NCI-H748 treated with DMSO at 0.1 percent for 48 hours (cell line): ENCODE measurements at places on chromosomes 7 and 10.
A peak's percentile ranks its signal among the peaks of the same experiment; 100 is the strongest.

DNA sequence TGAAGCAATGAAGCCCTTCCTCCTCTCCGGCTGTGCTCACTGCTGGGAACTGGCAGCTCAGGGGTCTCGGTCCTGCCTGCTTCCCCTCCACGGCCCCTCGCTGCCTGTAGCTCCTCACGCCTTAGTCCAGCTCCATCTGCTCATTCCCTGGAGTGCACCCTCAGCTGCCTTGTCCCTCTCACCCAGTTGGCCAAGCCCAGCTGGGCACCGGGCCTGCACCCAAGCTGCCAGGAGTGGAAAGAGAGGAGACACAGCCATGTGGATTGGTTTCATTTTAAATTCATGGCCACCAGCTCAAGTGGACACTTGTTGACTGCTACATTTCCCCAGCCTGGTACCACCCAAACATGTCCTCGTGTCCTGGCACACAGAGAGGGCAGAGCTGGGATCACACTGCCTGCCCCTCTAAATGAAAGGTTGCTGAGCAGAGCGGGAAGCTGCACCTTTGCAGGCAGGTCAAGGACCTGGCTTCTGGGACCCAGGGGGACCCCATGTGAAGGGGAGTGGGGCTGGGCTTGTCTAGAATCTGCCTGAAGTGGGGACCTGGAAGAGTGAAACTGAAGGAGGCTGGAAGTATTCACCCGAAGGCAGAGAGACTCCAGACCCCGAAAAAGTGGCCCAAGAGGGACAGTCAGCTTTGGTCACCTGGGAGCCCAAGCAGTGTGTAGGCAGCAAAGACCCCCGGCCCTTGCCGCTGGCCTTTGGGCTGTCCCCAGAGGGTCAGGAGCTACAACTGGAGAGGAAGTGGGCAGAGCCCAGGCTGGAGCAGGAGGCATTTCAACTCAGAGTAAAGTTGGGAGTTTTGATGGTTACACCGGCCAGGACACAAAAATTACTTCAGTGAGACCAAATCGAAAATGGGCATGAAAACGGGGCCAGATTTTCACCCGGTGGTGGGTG lies 15.0 kb upstream of the BNIP3 start:
- no peak for DNase-seq

GRCh38 chr7:101915000-101915399 lies 97.6 kb downstream of the CUX1 start:
- no peak for DNase-seq

DNA sequence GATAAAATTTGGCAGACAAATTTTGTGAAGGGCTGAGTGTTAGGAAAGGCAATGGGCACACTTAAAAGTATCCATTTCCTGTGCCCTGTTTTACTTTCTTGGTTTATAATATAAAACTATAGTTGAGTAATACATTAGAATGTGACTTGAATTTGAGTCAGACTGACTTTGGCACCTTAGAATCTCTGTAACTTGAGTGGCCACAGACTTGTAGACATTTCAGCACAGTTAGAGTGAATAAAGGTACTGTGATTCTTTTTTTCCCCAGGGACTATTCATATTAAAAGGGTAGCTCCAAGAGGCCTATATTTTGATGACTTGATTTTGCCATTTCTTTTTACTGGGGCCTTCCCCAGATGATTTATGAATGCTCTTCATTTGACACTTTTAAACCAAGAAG lies 22.4 kb downstream of the GBF1 start:
- DNase-seq, result no peak

DNA sequence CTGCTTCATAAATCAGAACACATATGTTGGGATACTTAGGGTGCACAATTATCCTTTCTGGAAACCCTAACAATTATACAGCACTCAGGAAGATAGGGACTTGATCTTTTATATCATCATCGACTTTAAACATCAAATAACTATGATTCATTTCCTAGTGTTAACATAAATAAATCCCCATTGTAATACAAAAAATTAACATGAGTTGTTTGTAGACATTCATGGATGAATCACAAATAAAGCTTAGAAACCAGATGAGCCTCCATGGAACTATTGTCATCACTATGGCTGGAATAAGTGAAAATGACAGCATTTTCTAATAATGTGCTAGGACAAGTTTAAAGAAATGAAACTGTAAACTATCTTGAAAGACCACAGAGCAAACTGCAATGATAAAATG lies 821.7 kb downstream of the GATA3 start:
- DNase-seq, result no peak

DNA sequence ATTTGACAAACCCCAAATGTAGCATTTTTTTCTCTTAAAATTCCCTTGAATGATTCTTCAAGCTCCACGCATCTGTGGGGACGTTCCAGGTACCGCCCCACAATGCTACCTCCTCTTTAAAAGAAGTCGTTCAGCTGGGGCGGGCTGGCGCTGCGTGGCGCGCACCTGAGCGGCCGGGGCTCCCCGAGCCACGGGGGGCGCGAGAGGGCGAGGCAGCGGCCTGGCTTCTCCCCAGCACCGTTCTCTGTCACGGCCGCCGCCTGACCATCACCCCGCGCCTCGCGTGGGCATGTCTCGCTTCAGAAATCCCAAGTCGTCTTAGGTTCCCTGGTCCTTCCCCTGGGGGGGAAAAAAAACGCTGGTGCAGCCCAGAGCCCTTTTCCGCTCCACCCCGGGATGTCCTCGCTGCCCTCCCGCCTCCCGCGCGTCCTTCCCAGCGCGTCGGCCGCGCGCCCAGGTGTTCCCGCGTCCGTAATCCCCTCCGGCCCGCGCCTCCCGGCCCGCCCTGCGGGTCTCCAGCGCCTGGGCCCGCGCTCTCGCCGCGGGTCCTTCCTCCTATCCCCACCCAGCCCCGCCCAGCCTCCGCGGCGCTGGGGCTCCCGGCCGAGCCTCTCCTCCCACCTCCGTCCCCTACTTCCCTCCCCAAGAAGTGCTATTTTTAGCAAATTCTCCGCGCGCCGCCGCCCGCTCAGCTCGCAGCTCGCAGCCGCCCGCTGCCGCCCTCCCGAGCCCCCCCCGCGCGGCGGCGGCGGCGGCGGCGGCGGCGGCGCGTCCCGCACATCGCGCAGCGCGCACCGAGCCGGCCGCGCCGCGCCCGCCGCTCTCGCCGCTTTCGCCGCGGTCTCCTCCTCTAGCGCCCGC lies 58.7 kb upstream of the PRPS1L1 start:
- DNase-seq, result peak; percentile 15

DNA sequence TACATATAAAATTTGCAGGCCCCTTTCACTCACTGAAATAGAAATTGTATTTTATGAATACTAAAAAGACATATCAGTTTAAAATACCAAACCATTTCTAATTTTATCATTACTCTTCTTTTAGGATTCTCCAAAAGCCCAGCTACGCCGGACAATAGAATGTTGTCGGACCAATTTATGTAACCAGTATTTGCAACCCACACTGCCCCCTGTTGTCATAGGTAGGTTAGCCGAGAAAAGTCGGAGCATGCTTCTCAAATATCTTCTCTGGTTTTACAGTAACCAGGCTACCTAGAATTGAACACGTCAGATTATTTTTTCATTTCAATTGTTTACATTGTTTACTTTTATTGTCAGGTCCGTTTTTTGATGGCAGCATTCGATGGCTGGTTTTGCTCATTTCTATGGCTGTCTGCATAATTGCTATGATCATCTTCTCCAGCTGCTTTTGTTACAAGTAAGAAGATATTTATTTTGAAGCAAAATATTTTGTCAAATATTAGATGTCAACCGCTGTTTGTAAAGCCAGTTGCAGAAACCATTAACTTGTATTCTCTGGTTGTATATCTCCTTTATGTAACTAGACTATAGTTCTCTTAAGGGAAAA lies 57.6 kb downstream of the MMRN2 start:
- peak; percentile 23 for DNase-seq

DNA sequence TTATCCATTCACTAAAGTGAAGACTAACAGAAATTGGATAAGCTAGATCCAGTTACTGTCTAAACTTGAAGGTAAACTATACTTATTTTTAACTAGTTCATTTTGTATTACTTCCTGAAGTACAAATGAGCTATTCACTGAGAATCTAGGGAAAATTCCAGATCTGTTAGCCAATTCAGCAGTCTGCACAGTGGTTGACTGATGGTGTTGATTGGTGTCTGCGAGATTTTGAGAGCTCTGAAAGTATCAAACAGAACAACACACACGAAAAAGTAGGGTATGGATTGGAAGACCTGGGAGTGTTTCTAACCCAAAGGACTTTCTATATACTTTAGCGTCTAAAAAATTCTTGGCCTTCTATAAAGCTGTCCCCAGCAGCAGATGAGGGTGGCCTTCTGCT lies 33.6 kb upstream of the AGR2 start:
- DNase-seq, result no peak

DNA sequence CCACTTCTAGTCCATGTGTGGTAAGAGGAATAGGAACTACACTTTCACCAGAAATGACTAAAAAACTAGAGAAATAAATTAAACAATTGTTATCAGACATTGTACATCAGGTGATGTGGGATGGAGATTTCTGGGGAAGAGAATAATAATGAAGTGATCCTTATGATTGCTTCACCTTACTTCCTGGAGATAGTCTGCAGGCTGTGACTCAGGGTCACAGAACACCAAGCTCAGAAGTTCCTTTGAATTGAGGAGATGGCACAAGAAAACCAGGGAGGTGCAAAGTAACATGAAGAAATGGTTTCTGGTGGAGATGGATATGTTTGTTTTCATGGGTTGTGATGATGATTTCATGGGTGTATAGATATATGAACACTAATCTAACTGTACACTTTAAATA lies 44.5 kb downstream of the ZWINT start:
- DNase-seq, result no peak

DNA sequence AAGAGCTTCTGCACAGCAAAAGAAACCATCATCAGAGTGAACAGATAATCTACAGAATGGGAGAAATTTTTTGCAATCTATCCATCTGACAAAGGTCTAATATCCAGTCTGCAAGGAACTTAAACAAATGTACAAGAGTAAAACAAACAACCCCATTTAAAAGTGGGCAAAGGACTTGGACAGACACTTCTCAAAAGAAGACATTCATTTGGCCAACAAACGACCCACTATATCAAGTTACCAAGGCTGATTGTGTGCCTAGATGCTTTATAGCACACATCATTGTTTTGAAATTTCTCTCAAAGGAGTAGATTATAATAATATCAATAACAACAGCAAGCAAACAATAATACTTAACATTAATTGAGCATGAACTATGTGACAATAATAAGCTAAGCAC lies 117.1 kb downstream of the TFPI2 start:
- DNase-seq, result no peak

DNA sequence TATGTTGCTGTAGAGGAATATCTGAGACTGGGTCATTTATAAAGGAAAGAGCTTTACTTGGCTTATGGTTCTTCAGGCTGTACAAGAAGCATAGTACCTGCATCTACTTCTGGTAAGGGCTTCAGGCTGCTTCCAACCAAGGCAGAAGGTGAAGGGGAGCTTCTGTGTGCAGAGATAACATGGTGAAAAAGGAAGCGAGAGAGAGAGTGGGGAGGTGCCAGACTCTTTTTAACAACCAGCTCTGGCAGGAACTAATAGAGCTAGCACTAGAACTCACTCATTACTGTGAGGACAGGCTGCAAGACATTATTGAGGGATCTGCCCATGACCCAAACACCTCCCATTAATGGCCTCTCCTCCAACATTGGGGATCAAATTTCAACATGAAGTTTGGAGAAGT lies 94.5 kb downstream of the KIF20B start:
- no peak for DNase-seq

DNA sequence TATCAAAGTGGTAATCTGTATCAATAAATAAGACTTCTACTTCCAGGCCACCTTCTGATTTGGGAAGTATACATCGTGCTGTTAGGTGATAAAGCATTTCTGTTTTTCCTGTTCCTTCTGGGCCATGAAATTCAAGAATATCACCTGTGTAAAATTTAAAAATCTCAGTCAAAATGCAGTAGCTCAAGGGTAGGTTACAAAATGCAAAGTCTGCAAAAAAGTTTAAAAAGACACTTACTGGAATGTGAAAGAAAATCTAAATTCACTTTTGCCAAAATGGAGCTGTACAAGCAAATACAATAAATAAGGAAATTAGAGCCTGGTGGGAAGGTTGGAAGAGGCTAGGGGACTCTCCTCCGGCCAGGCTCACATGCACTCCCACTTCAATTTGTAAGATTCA lies 26.7 kb downstream of the XRCC2 start:
- no peak for DNase-seq

DNA sequence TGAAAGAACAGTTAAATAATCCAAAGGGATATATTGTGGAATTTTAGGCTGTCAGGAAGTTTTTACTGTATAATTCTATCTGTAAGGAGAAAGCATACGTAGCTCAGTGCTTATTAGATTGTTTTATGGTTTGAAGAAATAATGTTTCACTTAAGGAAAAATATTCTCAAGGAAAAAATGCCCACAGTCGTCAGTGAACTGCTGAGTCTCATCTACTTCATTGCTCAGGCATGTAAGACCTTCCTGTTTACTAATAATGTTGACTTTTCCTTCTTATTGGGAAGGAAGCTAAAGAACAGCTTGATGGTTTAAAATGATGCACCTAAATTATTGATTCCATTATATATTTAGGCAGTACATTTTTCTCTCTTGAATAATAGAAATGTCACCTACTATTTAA lies 304.2 kb downstream of the SDK1 start:
- no peak for DNase-seq

DNA sequence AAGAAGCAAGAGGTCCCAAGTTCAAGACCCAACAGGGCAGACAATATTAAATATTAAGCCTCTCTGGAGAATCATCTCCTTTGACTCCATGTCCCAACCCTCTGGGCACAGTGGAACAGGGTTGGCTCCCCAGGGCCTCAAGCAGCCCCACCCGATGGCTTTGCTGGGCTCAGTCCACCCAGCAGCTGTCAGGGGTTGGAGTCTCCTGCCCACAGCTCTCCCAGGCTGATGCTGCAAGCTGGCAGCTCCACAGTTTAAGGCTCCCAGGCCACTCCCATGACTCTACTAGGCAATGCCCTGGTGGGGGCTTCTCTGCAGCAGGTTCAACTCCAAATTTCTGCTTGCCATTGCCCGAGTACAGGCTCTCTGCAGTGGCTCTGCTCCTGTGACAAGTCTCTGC lies 55.1 kb downstream of the LARP4B start:
- no peak for DNase-seq

DNA sequence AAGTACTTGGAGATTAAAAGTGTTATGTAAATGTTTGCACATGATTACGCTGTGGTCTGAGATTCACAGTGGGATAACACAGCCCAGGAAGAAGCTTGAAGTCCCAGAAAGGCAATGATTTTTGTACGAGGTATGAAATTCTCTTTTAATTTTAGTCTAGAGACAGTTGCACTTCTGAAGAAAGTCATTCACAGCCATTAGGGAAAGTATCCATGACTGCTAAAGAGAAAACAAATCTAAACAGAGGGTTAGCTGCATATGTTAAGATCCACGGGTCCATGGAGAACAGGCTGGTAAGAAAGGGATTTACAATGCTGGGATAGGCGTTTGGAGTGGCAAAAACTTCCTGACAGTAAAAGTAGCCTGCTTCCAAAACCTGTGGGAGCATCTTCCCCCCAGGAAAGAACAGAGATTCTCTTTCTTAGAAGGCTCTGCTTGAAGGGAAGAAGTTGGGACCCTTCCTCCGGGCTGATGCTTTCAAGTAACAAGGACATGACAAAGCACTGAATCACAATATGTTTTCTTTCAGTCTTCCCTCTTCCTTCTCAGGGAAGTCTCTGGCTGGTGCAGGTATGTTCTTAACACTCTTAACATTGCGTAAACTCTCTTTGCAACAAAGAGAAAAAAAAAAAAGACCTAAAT lies 220.8 kb upstream of the CELF2 start:
- DNase-seq, result no peak
